ENCODE measurements at places on chromosomes 3 and 15. TPM values are rescaled to one million over a fixed set of nuclear protein-coding genes. Genes with fewer than 3 reads are reported as not detected.

PPM1L gene
- 0.61 TPM for total RNA-seq

CFAP92 gene
- total RNA-seq = not detected

ANKUB1 gene
- total RNA-seq = 0.32 TPM

ZNF770 gene
- 35.4 TPM for total RNA-seq

NUTM1 gene
- not detected for total RNA-seq

CCK gene
- not detected for total RNA-seq

TM4SF18 gene
- total RNA-seq = 164 TPM

ST3GAL6 gene
- total RNA-seq = 53.3 TPM

UROC1 gene
- total RNA-seq = not detected

SHC4 gene
- total RNA-seq = 0.15 TPM

TTBK2 gene
- 5.5 TPM for total RNA-seq

SNX22 gene
- total RNA-seq = 0.76 TPM

LMAN1L gene
- not detected for total RNA-seq

TBL1XR1 gene
- 98.1 TPM for total RNA-seq

LRRC31 gene
- total RNA-seq = not detected

NUSAP1 gene
- total RNA-seq = 69.5 TPM

COLQ gene
- total RNA-seq = 0.46 TPM

IL17RE gene
- total RNA-seq = 0.32 TPM

PCCB gene
- 59.8 TPM for total RNA-seq

FAM3D gene
- under 0.01 TPM for total RNA-seq

ITIH1 gene
- not detected for total RNA-seq

CD276 gene
- total RNA-seq = 61.4 TPM

ZNF662 gene
- 0.76 TPM for total RNA-seq

SECISBP2L gene
- 19.8 TPM for total RNA-seq

TNFSF10 gene
- total RNA-seq = 238 TPM

SLC24A5 gene
- under 0.01 TPM for total RNA-seq

A4GNT gene
- not detected for total RNA-seq

STX19 gene
- total RNA-seq = not detected

Measured in epithelial cell of umbilical artery (primary cell).